Osteocyte (in vitro differentiated cells): ENCODE measurements at places on chromosomes 12 and 14.

GRCh38 chr12:43292699-43293098 lies 259.3 kb downstream of the ADAMTS20 start:
- no peak for DNase-seq

- no peak for DNase-seq
Measured at GRCh38 chr12:11765421-11765816, 115.9 kb downstream of the ETV6 start.

DNA sequence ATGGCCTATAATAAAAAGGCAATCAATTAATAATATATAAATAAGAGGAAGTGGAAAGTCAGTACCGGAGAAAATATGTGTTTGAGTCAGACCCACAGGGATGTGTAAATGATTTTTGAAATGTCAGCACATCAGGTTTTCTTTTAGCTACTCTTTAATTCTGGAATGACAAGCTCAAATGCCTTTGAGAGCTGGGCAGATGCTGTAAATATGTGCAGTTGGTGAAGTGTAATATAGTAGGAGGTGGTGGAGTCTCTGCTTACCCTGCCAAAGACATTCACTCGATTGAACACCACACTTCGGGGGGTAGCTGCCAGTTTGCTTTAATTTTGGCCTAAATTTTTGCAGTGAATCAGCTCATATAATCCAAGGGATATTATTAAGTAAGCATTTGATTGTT lies 93.0 kb downstream of the PLEKHA5 start:
- no peak for DNase-seq

DNA sequence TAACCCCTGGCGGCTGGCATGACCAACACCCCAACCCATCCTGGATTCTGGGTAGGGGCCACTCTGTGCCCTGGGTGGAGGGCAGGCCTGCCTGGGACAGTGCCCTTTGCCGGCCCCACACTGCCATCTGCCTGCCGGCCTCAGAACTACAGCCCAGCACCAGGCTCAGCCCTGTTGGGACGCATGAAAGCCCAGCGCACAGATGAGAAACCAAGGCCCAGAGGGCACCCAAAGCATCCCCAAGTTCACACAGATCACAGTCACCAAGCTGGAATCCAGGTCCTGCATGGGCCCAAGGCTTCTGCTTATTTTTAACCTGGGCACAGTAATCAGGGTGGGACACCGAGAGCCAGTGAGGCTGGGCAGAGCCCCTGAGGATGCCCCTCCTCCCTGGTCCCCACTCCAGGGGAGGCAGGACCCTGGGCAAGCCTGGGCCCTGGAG lies 26.2 kb downstream of the RFLNA start:
- DNase-seq, result peak; percentile 93

DNA sequence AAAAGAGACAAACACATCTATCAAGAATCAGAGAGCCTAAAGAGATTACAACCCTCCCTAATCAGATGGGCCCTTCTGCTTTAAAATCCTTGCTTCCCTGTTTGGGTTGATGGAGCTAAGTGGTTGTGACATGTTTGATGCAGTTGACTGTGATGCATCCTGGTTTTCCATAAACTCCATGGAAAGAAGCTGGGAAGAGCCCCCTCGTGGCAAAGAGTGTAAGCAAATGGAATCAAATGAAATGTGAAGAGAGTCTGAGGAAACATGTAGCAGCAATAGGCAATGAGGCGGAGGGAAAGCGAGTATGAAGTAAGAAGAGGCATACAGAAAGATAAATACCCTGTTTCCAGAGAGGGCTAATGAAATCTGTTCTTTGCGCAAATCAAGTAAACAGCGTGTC lies 70.4 kb upstream of the SLCO1C1 start:
- no peak for DNase-seq

DNA sequence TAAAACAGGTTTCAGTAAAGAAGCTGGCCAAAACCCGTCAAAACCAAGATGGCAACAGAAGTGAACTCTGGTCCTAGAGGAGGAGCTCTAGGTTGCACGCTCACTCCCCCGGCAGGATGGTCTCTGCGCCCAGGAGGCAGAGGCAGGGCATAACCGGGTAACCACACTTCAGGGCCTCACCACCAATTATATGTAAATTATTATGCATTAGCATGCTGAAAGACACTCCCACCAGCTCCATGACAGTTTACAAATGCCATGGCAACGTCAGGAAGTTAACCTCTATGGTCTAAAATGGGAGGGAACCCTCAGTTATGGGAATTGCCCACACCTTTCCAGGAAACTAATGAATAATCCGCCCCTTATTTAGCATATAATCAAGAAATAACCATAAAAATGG lies 20.1 kb upstream of the SLC6A12 start:
- no peak for DNase-seq

DNA sequence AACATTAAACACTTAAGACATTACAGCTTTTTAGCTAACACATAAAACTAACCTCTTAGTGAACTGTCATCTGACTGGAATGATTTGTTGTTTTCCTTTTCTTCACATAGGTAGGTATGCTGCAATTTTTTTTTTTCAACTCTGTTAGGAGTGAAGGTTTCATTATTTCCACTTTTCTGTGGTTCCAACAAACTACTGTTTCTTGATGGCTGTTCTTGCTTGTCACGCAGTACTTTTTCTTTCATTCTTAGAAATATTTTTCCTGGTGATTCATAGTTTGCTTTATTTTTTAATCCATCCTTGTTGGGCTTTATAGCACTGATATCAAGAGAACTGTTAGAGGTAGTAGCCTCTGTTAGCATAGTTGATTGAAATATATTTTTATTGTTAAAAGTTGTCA lies 6.3 kb downstream of the MIS18BP1 start:
- DNase-seq, result no peak

DNA sequence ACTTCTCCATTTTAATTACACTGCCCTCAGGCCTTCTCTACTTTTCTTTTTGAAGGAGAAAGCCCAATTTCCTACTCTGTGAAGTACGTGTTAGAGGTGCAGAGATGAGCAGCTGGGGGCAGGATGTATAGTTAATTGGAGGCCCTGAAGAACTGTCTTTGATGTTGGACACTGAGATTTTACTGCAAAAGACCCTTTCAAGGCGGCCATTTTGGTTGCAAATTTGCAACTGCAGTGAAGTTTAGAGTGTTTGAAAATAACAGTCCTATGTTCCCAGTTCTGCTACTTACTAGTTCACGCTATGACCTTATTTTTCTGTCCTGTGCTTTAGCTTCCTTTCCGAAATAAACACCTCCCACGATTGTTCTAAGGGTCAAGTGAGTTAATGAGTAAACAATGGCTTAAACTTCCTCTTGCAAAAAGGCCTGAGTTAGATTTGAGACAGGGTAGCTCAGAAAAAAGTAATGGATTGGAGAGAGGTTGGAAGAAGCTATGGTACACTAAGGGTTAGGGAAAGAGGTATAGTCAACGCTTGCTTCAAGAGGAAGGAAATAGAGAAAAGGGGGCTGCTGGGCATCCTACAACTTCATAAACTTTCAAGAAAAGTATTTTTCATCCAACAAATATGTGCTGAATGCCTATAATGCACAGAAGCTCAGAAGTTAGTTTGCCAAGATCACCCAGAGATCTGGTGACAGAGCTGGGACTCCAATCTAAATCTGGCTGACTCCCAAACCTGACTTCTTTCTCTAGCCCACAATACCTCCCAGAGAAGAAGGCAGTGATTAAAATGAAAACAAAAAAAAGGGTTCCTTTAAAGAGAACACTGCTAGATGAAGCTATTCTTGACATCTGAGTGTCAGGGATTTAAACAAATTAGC lies 26.4 kb upstream of the DICER1 start:
- no peak for DNase-seq

GRCh38 chr14:70754991-70755390 lies 54.3 kb downstream of the MAP3K9 start:
- DNase-seq, result no peak

DNA sequence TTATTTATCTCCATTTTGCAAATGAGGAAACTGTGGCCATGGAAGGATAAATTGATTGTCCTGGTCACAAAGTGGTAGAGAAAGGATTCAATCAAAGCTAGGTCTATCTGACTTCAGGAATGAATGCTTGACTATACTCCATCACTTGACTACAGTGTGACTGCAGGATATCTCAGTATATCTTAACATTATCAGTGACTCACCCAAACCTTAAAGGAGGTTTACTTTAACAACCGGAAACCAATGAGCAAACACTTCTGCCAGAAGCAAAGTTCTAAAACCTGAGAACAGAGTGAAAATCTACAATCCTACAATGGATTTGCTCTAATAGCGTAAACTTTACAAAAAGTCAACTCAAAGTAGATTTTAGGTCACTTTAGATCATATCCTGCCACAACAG lies 277.0 kb downstream of the CEP128 start:
- DNase-seq, result no peak

GRCh38 chr12:130161261-130162243 lies 712 bp upstream of the FZD10 start:
- no peak for DNase-seq

- no peak for DNase-seq
Measured at GRCh38 chr14:104299993-104300761, 161.8 kb downstream of the KIF26A start.

- DNase-seq, result no peak
Measured at GRCh38 chr12:34597548-34598351, 575.5 kb downstream of the ALG10 start.
